IMR-90 (cell line): ENCODE measurements at places on chromosomes 4 and X. TPM values are rescaled to one million over a fixed set of nuclear protein-coding genes. Genes with fewer than 3 reads are reported as not detected.

GRCh38 chrX:49858341-49858740 lies 20.9 kb upstream of the USP27X start:
- no peak overlapping the region for H3K27ac ChIP-seq
- H3K27me3 ChIP-seq, result peaks cover 7% of the 10 kb centered on the region
- no peaks in the 10 kb centered on the region for H3K4me1 ChIP-seq
- no peaks in the 10 kb centered on the region for H3K36me3 ChIP-seq
- no peak overlapping the region for H3K4me3 ChIP-seq

- H3K27me3 ChIP-seq, result no peaks in the 10 kb centered on the region
- H3K4me3 ChIP-seq, result no peak overlapping the region
- H3K27ac ChIP-seq, result no peak overlapping the region
- DNase-seq, result no peak
- H3K4me1 ChIP-seq, result peaks cover 10% of the 10 kb centered on the region
- H3K36me3 ChIP-seq, result no peaks in the 10 kb centered on the region; the same call in 1 of the 2 replicates
These were observed 17.6 kb downstream of the PDGFC start for GRCh38 chr4:156953951-156954350.

DNA sequence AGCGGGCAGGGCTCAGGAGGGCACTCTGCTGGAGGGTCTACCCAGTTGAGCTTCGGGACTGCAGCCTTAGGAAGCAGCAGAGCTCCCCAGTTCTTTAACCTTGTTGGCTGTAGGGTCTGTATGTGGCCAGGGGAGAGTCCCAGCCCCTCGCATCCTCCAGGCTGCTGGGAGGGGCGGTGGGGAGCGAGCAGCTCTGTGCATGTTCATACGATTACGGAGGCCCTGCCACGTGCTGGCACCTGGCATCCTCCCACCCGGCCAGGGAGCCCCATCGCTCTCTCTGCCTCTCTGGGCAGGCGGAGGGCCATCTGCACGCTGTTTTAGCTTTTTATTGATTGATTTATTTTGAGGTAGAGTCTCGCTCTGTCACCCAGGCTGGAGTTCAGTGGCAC lies 21.2 kb downstream of the NSG1 start:
- H3K36me3 ChIP-seq, result no peaks in the 10 kb centered on the region
- H3K4me3 ChIP-seq, result no peak overlapping the region
- no peak for DNase-seq
- no peak overlapping the region for H3K27ac ChIP-seq

GRCh38 chrX:18099745-18100144 lies 120.9 kb downstream of the BEND2 start:
- no peaks in the 10 kb centered on the region for H3K36me3 ChIP-seq
- H3K27ac ChIP-seq, result no peak overlapping the region
- no peak for DNase-seq

DNA sequence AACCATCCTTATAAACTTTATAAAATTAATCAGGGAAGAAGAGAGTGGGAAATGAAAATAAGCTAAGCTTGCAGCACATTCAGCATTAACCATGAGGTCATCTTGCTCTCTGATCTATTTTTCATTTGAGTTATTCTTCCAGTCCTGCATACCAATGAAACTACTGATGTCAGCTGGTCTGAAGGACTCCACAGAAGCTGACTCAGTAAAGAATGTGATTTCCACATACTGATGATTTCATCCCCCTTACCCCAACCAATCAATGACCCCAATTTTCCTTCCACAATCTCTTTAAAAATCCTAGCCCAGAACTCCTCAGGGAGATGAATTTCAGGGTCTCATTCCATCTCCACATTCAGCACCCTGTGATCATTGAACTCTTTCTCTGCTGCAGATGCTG lies 18.8 kb upstream of the DSPP start:
- DNase-seq, result peak; percentile 90
- no peaks in the 10 kb centered on the region for H3K27me3 ChIP-seq
- no peaks in the 10 kb centered on the region for H3K36me3 ChIP-seq
- H3K4me3 ChIP-seq, result no peak overlapping the region

Gene MMRN1
- total RNA-seq, result not detected in 2 replicates

DNA sequence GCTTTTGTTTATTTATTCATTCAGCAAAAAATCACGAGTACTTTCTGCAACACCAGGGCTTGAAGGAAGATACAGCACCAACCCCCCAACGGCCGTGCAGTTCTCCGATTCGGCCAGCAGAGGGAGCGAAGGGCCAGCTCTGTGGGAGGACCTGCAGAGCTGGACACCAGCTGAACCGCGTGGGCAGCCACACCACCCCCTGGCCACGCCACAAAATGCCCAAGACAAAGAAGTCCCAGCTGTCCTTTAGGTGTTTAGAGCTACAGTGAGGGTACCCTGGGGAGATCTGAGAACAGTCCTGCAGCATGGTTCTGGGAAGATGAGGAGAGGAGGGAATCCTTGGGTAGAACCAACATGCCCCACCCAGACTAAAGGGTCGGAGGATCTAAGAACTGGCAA lies 83.1 kb downstream of the RELL1 start:
- no peaks in the 10 kb centered on the region; the same call in 1 of the 2 replicates for H3K4me1 ChIP-seq
- H3K36me3 ChIP-seq, result no peaks in the 10 kb centered on the region
- H3K27ac ChIP-seq, result no peak overlapping the region
- no peak overlapping the region for H3K4me3 ChIP-seq
- H3K27me3 ChIP-seq, result no peaks in the 10 kb centered on the region

- no peaks in the 10 kb centered on the region for H3K4me1 ChIP-seq
- no peak overlapping the region for H3K27ac ChIP-seq
- H3K4me3 ChIP-seq, result no peak overlapping the region
- peak; percentile 45 for DNase-seq
These were observed 844.2 kb downstream of the RAPGEF2 start for GRCh38 chr4:159946983-159947615.

- peak; percentile 36 for DNase-seq
- H3K4me1 ChIP-seq, result no peaks in the 10 kb centered on the region; the same call in 1 of the 2 replicates
- no peak overlapping the region for H3K27ac ChIP-seq
- no peak overlapping the region for H3K4me3 ChIP-seq
- H3K36me3 ChIP-seq, result no peaks in the 10 kb centered on the region
These were observed 21.2 kb upstream of the SLC7A11 start for GRCh38 chr4:138263247-138263816.

- H3K27ac ChIP-seq, result no peak overlapping the region
- no peaks in the 10 kb centered on the region for H3K4me1 ChIP-seq
- no peaks in the 10 kb centered on the region for H3K36me3 ChIP-seq
- no peak overlapping the region for H3K4me3 ChIP-seq
- H3K27me3 ChIP-seq, result no peaks in the 10 kb centered on the region
These were observed 1520.7 kb downstream of the ARAP2 start for GRCh38 chr4:34723605-34724004.

DNA sequence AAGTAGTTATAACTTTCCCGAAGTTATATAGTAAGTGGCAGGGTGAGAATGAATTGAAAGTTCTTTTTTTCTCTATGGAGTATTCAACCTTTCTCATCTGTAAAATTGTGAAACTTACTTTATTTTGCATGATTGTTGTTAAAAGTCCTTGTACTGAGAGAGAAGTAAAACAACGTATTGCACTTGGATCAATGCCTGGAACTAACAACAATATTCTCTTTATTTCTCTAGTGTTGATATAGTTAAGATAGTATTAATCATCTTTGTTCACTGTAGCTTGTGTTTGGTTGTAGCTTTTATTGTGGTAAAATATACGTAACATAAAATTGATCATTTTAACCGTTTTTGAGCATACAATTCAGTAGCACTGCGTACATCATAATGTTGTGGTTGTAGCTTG lies 48.7 kb downstream of the STIM2 start:
- H3K27ac ChIP-seq, result no peak overlapping the region
- H3K27me3 ChIP-seq, result no peaks in the 10 kb centered on the region
- DNase-seq, result peak; percentile 11
- H3K4me3 ChIP-seq, result no peak overlapping the region

GRCh38 chr4:128353791-128354190 lies 66.2 kb upstream of the PGRMC2 start:
- DNase-seq, result peak; percentile 74
- H3K27ac ChIP-seq, result peak overlapping the region; percentile 99
- no peak overlapping the region for H3K4me3 ChIP-seq
- H3K36me3 ChIP-seq, result no peaks in the 10 kb centered on the region

Gene UGT2B11
- not detected in 2 replicates for total RNA-seq

Gene MAGEA12
- total RNA-seq, result not detected in 2 replicates

Gene ADH1C
- total RNA-seq, result not detected in 2 replicates

- H3K4me1 ChIP-seq, result no peaks in the 10 kb centered on the region
- DNase-seq, result peak; percentile 0
- H3K27me3 ChIP-seq, result no peaks in the 10 kb centered on the region
- H3K4me3 ChIP-seq, result no peak overlapping the region
These were observed 22.8 kb downstream of the NDST4 start for GRCh38 chr4:115090483-115091075.

DNA sequence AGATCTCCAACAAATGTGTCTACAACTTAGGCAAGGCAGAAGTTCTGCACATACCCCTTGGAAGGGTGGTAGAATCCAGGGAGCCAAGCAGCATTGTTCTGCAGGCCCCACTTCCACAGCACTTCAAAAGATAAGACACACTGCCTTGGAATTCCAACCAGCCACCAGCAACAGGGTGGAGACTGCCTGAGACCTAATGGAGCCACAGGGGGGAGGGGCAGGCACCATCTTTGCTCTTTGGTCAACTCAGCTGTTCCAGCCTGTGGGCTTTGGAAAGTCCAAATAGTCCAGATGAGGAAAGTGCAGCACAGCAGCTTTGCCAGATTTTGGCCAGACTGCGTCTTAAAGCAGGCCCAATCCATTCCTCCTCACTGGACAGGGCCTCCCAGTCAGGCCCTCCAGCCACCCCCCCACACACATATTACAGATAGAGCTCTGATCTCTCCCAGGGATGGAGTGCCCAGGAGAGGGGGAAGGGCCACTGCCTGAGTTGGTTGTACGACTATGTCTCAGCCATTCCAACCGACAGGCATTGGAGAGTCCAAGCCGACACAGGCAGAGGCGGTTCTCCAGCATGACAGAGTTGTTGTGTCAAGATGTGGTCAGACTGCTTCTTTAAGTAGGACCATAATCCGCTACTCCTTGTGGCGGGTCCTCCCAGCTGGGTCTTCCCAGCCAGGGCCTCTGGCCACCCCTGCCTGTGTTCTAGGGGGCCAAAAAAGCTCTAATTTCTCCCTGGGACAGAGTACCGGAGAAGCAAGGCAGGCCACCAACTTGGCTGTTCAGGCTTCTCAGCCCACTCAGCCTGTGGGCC lies 42.5 kb upstream of the ANTXR2 start:
- DNase-seq, result no peak
- no peaks in the 10 kb centered on the region for H3K36me3 ChIP-seq
- no peaks in the 10 kb centered on the region for H3K27me3 ChIP-seq
- peaks cover 6% of the 10 kb centered on the region; the same call in 1 of the 2 replicates for H3K4me1 ChIP-seq
- H3K27ac ChIP-seq, result no peak overlapping the region
- no peak overlapping the region for H3K4me3 ChIP-seq

- H3K4me1 ChIP-seq, result no peaks in the 10 kb centered on the region
- H3K27ac ChIP-seq, result no peak overlapping the region
- no peak overlapping the region for H3K4me3 ChIP-seq
- no peak for DNase-seq
- H3K27me3 ChIP-seq, result peaks cover 1% of the 10 kb centered on the region; the same call in 1 of the 2 replicates
These were observed 278.8 kb downstream of the CFAP299 start for GRCh38 chr4:80614319-80614718.

DNA sequence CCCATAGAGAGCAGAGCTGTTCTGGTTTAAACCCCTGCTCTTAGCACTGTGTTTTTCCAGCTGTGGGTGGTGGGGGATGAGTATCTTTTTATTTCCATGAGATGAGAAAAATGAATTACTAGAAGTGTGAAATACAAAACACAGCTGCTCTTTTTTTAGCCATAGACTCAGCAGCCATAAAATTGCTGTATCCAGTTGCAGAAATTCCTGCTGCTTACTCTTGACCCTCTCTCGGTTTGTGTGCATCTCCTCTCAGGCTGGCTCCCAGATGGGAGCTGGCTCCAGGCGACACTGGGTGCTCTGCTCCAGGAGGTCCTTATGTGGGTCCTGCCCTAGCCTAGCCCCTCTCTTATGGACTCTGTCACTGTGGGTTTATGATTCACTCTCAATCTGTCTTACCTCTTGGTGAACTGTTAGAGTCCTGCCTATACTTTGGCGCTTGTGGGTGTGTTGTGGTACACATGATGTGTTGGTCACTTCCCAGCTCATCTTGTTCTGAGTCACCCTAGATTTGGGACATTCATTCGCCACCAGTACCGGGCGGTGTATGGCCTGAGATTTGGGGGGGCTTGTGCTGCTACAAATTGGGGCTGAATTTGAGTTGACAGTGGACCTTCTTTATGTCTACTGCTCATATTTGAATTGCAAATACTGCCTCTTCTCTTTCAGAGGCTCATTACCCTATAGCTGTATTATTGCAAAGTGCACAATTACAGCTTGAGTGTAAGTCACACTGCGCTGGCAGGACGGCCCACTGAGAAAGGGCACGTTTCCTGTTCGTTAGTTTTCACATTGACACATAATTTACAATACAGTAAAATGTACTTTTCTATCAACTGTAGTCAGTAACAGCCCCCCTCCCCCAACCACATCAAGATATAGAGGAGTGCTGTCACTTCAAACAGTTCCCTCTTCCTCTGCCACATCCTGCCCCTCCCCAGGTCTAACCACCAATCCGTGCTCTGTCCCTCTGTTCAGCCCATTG lies 46.9 kb upstream of the MSANTD1 start:
- H3K4me3 ChIP-seq, result no peak overlapping the region
- peak overlapping the region; percentile 28; the same call in 1 of the 2 replicates for H3K27ac ChIP-seq
- peaks cover 17% of the 10 kb centered on the region; the same call in 1 of the 2 replicates for H3K36me3 ChIP-seq

DNA sequence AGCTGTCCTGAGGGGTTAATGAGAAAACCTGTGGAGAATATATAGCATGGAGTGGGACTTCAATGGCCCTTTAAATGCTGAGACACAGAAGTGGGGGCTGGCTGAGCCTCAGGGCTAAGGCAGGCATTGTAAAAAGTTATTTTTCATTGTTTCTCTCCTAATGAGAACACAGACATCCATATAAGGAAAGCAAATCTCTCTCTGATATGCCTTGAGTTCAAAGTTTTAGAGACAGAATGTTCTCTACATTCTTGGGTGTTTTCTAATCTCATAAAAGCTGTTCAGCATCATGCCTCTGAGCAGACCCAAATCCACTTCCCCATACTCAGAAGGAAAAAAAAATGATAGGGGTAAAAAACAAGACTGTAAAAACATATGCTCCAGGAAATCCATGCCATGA lies 16.8 kb upstream of the RAB40A start:
- H3K4me3 ChIP-seq, result no peak overlapping the region
- DNase-seq, result no peak
- H3K36me3 ChIP-seq, result no peaks in the 10 kb centered on the region
- H3K27ac ChIP-seq, result no peak overlapping the region

GRCh38 chrX:82127228-82128123 lies 925.6 kb downstream of the SH3BGRL start:
- H3K27ac ChIP-seq, result no peak overlapping the region
- no peaks in the 10 kb centered on the region for H3K4me1 ChIP-seq
- DNase-seq, result no peak

Gene GLRA2
- not detected in 2 replicates for total RNA-seq

DNA sequence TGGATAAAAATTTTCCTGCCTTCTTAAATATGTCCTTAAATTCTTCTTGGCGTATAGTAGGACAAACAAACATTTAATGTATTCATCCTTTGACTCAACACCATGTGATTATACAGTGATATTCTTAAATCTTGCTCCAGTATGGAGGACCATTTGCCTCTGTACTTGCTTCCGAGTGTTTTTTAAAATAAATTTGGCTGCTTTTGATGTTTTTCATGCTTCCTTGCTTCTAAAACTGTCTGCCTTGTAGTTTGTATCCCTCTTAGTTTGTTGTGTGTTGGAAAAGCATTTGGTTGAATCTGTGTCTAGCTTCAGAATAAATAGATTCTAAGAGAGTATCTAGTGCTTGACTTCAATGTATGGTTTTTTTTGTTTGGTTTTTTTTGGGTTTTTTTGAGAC lies 12.3 kb downstream of the ING2 start:
- no peak for DNase-seq
- H3K27me3 ChIP-seq, result no peaks in the 10 kb centered on the region
- H3K4me3 ChIP-seq, result no peak overlapping the region
- H3K4me1 ChIP-seq, result no peaks in the 10 kb centered on the region
- H3K36me3 ChIP-seq, result peaks cover 1% of the 10 kb centered on the region; the same call in 1 of the 2 replicates
- no peak overlapping the region for H3K27ac ChIP-seq
